Activated T-cell treated with anti-CD3 and anti-CD28 coated beads for 48 hours (primary cell): ENCODE measurements at places on chromosomes 16 and 17.

DNA sequence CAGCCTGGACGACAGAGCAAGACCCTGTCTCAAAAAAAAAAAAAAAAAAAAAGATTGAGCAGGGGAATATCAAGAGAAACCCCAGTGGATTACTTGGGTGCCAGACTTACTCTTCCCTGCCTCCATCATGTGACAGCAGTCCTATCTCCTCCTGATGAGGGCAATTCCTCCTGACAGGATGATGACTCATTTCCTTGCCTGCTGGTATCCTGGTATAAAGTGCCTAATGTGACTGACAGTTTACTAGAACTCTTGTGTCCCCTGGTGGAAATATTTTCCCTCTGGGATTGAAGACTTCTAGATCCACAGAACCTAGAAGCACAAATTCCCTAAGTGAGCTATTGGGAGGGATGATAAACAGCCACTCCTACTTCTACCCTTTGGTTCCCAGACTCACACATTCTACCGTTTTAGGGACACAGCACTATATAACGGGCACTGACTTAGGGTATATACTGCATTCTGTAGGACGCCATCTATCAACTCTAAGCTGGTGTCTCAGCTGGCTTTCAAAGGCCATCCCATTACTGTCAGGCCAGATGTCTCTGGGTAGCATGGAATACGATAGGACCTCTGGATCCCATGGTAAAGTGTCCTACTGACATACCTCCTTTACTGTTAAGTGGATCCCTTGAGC lies 114.6 kb upstream of the MED13 start:
- no peak for DNase-seq

GRCh38 chr16:67430977-67431774 lies at the start of gene HSD11B2:
HSD11B2 (plus strand) TSS chr16:67431121; CDS start chr16:67431249, 128 bp downstream.
- DNase-seq: peak; percentile 18

- no peak for DNase-seq
Measured at GRCh38 chr17:77174928-77175661, 34.3 kb downstream of the SEC14L1 start.

DNA sequence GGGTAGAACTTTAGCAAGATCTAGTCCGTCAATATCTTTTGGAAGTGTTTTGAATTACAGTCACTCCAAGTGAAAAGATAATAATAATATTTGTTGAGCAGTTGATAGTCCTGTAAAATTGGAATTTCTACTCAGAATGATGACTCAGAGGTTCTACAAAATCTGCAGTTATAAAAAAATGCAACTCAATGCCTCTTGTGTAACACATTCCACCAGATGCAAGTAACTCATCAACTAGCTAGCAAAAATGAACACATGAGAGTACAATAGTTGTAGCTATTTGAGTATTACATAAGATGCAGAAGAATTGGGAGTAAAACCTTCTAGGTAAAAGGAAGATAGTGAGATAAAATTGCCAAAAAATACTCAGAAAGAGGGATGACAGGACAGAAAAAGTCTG lies 177.2 kb downstream of the CDH8 start:
- DNase-seq: no peak

GRCh38 chr16:27112093-27112811 lies 45.5 kb downstream of the C16orf82 start:
- DNase-seq: no peak

- DNase-seq: no peak
Measured at GRCh38 chr16:17457513-17457912, 13.2 kb downstream of the XYLT1 start.

GRCh38 chr16:24288516-24288915 lies 32.4 kb downstream of the CACNG3 start:
- DNase-seq: no peak

DNA sequence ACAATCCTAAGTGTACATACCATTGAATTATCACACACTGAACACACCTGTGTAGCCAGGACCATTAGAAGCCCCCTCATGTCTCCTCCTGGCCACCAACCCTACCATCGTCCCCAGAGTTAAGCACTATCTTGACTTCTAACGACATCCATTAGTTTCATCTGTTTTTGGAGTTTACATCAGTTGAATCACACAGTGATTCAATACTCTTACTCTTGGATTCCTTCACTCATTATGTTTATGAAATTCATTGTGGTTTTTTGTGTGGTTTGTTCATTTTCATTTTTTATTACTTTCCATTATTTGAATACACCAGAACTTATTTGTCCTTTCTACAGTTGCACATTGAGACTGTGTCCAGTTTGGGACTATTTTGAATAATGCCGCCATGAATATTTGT lies 13.6 kb downstream of the DRC7 start:
- no peak for DNase-seq
